SK-N-SH treated with all-trans-retinoic acid at 6 μM for 48 hours (cell line): ENCODE measurements at places on chromosomes 11 and 22.

DNA sequence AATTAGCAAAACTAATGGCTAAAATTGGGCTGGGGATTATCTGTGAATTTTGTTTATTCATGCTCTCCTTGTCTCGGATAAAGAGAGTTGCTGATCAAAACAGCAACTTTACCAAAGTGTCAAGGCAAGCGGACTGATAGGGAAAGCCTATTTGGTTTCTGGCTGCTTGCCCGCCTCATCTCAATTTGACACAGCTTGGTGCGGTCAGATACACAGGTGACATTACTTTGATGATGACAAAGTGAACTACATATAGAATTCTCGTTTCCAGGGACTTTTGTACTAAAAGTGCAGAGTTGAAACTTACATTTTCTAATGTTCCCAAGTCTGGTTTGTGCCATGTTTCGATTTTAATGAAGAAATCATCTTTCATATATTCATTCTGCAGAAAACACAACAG, 22.8 kb downstream of the PITPNB start:
- no peak for ATAC-seq

DNA sequence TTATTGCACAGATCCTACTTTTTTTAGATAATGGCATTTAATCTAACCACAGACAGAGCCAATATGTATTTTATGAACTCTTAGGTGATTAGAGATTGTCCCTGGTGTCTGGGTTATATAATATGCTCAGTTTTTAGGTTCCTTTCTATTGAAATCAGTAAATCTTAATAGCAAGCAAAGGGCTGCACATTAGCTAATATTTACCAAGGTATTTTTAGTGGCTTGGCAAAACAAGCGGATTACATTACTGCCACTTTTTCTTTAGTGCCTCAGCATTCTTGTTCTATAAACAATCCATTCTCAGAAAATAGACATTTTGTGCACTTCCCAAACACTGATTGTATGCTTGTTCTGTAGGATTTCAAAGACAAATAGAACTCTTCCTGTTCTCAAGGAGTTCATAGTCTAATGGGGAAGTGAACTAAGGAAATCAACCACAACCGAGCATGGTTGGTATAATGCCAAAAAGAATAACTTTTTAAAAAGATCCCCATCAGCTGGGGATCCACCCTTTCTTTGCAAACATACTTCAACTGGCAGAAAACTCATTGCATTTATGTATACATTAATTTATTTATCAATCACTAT, 23.8 kb downstream of the KCNJ1 start:
- ATAC-seq: no peak

GRCh38 chr11:20337526-20338154, 25.9 kb upstream of the HTATIP2 start:
- peak; percentile 89 for ATAC-seq

DNA sequence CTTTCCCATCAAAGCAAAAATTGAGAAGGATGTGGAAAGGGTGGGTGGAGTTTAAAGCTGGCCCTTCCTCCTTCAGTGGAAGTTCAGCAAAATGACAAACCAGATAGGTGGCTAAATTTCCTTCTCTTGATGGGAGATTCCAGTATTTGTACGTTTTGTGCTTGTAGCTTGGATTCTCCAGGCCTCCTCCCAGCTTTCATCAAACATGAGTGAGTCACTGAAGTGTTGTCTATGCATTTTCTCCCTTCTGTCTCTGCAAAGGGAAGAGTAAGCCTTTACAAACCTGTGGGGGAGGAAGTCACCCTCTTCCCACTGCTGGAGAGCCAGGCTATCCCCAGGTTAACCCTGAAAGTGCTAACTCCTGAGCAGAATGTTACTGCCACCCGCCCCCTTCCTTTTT, 6.4 kb downstream of the MARK2 start:
- peak; percentile 53 for ATAC-seq

DNA sequence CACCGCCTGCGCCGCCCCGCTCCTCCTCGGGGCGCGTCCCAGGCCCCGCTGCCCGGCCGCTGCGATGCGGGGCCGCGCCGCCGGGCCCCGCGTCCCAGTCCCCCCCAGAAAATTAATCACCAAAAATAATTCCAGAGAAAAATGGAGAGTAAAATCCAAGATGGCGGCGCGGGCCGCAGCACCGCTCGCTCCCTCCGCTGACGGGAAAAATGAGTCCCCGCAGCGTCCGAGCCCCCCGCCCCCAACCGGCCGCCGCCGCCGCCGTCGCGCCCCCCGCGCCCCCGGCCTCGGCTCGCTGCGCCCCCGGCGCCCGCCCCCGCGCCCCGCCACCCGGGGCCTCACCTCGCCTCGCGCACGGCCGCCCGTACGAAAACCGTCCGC, at the start of gene KMT5B:
TSS of gene KMT5B (minus strand) at position 162 of the 381 bp plus-strand sequence. CDS start 23,220 bp downstream, outside the sequence.
- no peak for ATAC-seq

DNA sequence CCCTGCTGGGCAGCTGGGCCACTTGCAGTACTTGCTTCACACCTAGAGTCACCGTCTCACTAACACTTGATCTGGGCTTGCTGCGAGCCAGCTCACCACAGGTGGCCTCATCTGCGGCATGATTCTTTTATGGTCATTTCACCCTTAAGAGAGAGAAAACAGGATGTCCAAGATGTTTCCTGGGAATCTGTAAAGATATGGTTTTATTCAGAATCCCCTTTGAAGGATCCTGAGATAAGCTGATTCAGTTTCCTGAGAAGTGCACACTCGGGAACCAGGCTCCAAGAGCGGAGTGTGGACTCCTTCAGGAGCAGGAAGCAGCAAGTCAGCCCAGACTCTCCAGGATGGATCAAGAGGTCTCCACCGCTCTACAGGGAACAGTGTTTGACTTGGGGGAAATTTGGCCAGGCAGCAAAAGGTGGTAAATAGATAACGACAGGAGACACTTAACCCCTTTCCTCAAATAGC, 21.8 kb upstream of the TP53AIP1 start:
- ATAC-seq: no peak

GRCh38 chr11:61154528-61154927, 6.7 kb downstream of the VPS37C start:
- ATAC-seq: no peak

DNA sequence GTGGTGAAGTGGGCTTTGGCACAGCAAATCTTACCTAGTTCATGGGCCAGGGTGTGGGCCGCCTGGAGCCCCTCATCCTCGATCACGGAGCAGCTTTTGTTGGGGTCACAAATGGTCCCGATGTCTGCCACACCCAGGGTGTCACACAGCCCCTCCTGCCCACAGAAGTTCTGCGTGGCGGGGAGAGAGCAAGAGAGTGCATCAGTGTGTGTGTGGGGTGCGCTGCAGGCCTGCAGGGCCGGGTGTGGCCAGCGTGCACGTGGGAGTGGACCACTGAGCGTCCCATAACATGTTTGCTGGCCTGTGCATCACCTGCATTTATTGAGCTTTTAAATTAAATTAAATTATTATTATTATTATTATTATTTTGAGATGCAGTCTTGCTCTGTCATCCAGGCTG, 11.5 kb downstream of the ADAMTS8 start:
- ATAC-seq: no peak

- ATAC-seq: no peak
Measured at GRCh38 chr11:128803449-128804245, 63.4 kb downstream of the KCNJ1 start.

DNA sequence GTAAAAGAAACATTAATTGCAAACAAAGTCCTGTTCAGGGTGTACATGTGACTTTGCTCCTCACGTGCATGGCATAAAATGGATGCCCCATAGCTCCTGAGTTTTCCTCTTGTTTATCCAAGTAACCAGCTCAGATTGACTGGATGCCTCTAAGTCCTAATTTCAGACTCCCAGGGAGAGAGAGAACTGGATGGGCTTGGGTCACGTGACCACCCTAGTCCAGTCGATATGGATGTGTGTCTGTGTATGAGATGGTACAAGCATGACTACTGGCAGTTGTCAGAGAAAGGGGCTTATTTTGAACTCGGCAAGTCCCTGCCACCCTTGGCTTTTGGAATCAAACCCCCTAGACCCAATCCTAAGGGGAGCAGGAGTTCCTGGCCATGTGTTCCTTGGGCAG, 35.4 kb upstream of the PLET1 start:
- ATAC-seq: no peak

- ATAC-seq: peak; percentile 70
Measured at GRCh38 chr11:110128161-110128560, 35.0 kb downstream of the ZC3H12C start.

DNA sequence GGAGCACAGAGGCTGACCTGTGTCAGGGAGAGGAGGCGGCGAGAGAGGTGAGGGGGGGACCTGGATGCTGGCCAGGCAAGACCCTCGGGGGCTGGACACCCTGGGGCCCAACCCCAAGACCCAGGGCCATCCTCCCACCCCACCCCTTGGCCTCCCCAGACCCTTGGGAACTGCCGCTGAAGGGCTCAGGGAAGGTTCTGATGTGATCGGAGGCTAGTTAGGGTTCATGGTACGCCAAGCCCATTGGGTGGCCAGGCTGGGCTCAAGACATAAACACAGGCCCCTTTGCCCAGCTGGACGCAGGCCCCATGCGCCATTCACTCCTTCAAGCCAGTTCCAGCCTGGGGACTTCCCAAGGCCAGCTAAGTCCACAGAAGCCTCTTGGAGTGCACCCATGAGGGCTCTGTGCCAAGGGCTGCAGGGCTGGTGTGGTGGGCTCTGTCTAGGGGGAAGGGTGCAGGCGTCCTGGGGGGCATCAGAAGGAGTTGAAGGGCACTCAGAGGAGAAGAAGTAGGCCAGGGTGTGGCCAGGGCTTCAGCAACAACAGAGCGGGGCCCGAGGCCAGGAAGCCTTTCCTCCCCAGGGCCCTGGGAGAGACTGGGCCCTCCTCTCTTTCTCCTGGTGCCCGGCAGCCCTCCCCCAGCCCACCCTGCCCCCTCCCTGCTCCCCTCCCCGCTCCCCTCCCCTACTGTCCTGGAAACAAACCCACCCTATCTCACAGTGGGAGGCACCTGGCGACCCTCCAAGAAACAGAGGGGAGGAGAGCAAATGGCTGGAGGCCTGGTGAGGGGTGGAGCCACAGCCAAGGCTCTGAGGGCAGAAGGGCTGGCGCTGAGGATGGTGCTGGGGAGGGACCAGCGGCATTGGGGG, 12.9 kb downstream of the TSPAN32 start:
- peak; percentile 85 for ATAC-seq

DNA sequence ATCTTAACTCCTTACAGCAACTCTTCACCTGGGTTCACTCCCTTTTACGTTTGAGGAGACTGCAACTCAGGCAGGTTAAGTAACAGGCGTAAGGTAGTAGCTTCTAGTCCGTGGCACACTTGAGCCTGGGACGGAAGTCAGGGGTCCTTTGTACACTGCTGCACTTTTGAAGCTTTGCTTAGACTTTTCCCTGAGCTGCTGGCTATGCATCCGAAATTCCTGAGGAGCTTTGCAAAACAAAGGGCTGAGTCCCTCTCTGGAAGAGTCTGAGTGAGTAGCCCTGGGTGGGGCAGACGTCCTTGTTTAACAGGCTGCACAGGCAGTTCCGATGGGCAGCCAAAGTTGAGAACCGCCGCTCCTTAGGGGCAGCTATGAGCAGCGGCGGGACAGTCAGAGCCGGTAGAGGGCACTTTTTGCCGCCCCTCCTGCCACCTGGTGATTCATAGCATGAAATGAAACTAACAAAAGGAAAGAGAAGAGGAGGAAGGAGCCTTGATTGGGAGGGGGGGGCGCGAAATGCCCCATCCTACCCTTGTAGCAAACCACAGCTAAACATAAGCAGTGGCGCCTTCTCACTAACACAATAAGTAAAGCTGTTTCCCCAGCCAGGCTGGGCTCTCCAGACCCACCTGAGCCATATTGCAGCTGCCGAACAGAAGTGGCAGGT, 1.4 kb downstream of the TMEM109 start:
- ATAC-seq: peak; percentile 63

- ATAC-seq: peak; percentile 52
Measured at GRCh38 chr22:24117942-24118341, 63.3 kb upstream of the SUSD2 start.

GRCh38 chr11:63023222-63023814, 7.7 kb upstream of the SLC22A8 start:
- ATAC-seq: no peak; the same call in 2 of the 3 replicates

DNA sequence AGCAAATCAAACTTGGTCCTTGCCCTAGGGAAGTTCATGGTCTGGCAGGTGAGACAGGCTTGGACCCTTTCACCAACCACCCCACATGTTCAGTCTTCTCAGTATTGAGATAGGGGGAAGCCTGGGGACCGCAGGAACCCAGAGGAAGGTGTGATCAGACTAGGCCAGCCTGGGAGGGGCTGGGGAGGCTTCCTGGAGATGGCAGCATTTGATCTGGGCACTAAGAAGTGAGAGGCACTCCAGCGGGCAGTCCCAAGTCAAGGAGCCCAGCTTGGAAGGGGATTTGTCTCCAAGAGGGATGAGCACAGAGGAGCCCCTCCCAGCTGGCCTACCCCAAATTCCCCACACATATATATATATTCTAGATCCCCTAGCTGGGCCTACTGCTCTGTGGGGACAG, 5.4 kb downstream of the LRRC32 start:
- ATAC-seq: no peak

- ATAC-seq: no peak
Measured at GRCh38 chr11:104898685-104899013, 389 bp upstream of the CASP12 start.

DNA sequence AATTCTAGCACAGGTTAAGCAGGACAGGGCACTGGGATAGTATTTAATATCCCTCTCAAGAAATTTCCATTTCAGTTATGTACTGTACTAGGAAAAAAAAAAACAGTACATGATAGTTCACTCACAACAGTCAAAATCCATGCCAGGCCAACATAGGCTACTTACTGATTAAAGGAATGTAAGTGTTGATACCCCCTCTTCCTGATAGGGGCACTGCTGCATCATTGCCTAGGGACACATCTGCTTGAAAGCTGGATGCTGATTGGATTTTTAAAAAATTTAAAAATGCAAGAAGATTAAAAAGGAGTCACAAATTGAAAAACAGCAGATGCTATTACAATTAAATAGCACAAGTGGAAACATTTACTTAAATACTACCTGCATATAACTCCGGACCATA, 43.4 kb downstream of the APOL5 start:
- ATAC-seq: peak; percentile 54; the same call in 2 of the 3 replicates

GRCh38 chr11:45704635-45705034, 39.2 kb upstream of the CHST1 start:
- ATAC-seq: no peak

DNA sequence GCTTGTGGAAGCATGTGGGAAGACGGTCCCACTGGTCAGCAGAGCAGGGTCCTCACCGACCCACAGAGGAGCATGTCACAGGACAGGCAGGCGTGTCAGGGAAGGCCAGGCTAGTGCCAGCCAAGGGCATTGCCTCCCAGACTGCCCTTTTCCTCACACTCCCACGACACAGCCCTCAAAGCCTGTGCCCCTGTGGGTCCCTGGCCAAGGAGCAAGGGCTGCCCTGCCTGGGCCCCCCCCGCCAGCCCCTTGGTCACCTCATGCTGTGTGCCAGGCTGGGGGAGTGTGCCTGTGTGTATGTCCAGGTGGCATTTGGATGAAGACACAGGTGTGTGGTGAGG, 74.7 kb downstream of the MED15 start:
- no peak for ATAC-seq

- ATAC-seq: no peak
Measured at GRCh38 chr11:132365650-132366049, 995.2 kb downstream of the NTM start.
